ENCODE measurements at places on chromosomes 3 and 15. TPM values are rescaled to one million over a fixed set of nuclear protein-coding genes. Genes with fewer than 3 reads are reported as not detected.

The NEDD4 gene
- 4.4 TPM for polyA plus RNA-seq

The CKMT1A gene
- 0.23 TPM for polyA plus RNA-seq

The DUOXA2 gene
- 0.23 TPM for polyA plus RNA-seq

The PPP1R14D gene
- polyA plus RNA-seq = 1.2 TPM

The ZPLD1 gene
- polyA plus RNA-seq = 0.11 TPM

The ANO10 gene
- polyA plus RNA-seq = 8.7 TPM

The ERICH6 gene
- 0.02 TPM for polyA plus RNA-seq

The GOLGA6L2 gene
- 0.09 TPM for polyA plus RNA-seq

The LNP1 gene
- 1.6 TPM for polyA plus RNA-seq

The SNTN gene
- 0.16 TPM for polyA plus RNA-seq

The FMN1 gene
- polyA plus RNA-seq = 24.8 TPM

The ALDH1A3 gene
- 7.8 TPM for polyA plus RNA-seq

The EFL1 gene
- polyA plus RNA-seq = 10.4 TPM

The MASP1 gene
- polyA plus RNA-seq = 0.18 TPM

The TNNC1 gene
- 10.2 TPM for polyA plus RNA-seq

The STRIT1 gene
- 0.32 TPM for polyA plus RNA-seq

The CACNA2D2 gene
- 1.5 TPM for polyA plus RNA-seq

The C3orf62 gene
- 15.6 TPM for polyA plus RNA-seq

The FBXO40 gene
- 0.02 TPM for polyA plus RNA-seq

The SLC28A2 gene
- 0.02 TPM for polyA plus RNA-seq

The AMOTL2 gene
- polyA plus RNA-seq = 7.3 TPM

All from thymus (tissue), 14 donors.